Activated naive CD4-positive, alpha-beta T cell (primary cell): ENCODE measurements at places on chromosomes 7 and 10.

DNA sequence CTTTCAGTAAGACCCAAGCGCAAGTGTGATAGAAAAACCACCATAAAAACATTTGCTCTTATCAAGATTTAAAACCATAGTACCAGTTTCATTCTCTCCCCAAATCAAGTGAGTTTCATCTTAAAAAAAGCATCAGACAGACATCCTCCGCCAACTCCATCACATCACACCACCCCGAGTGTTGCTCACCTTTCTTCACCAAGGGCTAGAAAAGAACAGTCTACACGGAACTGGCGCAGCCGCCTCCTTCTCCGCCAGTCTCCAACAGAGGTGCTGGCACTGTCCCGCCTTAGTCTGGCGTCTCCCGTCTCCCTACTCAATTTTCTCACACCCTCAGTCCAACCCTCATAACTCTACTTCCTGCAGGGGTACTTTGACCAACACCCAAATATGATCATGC is 46.9 kb upstream of the WIPI2 start:
- no peak for DNase-seq

DNA sequence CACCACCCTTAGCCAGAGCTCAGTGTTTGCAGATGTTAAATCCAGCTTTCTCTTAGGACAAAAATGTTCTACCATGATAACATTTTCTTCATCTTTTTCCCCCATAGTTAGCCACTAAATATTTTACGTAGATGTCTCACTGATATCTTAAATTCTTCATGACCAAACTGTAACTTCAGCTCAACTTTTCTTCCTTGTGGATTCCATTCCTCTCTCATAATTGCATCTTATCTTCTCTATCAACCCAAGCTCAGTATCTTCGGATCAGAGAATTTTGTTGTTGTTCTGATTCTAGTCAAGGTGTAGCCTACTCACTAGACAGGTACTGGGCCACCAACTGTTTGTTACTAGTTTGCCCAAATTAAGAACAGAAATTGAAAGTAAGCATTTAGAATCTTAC is 60.2 kb downstream of the SHOC2 start:
- no peak for DNase-seq

GRCh38 chr7:23100697-23101096 is 4.9 kb upstream of the KLHL7 start:
- DNase-seq = no peak

- DNase-seq = no peak
These were observed 188.4 kb downstream of the SEM1 start for GRCh38 chr7:96521068-96521894.

DNA sequence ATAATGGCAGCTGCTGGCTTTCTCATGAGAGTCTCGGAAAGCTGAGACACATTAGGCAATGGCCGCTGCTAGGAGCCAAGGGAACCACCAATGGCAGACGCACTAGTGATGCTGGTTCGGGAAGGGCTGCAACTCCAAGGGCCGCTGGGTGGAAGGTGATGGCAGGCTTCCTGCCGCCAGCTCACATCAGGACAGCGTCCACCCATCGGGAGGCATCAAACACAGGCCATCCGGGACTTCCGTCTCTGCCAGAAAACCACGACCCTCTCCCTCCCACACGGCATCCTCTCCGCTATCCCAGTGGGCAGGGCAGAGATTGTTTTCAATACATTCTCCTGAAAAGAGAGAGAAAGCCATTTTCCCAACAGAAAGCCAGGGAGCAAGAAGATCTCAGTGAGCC is 27.5 kb upstream of the EGFR start:
- DNase-seq = no peak

DNA sequence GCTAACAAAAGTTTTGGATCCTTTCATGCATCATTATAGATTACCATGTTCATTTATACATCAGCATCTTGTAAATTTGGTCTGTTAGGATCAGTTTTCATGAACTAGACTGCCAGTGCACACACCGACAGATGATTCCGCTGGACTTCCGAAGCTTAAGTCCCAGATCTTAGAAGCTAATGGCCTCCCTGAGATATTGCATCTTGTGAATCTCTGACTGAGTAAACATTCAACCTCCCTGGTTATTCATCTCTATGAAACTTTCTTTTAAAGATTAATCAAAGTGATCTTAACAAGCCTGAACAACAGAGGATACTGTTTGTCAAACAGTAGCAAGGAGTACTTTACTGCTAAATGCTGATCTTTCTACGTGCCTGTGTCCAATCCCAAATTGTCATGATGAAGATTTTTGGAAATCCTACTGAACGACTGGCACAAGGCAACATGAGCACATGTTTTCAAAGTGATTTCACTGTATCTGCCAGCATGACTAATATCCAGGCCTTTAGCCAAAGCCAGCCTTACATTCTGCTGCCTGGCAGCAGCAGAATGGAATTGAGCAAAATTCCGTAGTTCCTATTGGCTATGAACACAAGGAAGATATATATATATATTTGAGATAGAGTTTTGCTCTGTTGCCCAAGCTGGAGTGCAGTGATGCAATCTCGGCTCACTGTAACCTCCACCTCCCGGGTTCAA is 91.3 kb upstream of the ANK3 start:
- DNase-seq = no peak
